ENCODE measurements at places on chromosomes 1 and 21.

DNA sequence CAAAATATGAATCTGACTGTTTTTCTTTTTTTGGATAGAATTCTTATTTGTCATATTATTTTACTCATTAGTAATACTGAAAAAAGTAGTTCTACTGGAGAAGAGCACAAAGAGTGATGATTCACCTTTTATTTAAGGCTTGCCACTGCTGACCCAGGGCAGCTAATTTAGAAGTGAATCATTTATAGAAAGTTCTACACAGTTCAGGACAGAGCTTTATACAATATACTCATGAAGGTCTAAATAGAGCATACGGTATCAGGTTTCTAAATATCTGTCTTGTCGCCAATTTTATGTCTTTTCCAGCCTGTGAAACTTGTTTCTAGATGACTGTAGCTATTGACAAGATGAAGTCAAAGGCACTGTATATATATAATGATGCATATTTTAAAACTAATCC, 25.0 kb downstream of the GIPC2 start:
- no peak for DNase-seq

- DNase-seq: no peak
These were observed 268.2 kb downstream of the LRRC7 start for GRCh38 chr1:69835955-69836354.

GRCh38 chr1:63848733-63849132, 74.9 kb downstream of the ROR1 start:
- DNase-seq: no peak

DNA sequence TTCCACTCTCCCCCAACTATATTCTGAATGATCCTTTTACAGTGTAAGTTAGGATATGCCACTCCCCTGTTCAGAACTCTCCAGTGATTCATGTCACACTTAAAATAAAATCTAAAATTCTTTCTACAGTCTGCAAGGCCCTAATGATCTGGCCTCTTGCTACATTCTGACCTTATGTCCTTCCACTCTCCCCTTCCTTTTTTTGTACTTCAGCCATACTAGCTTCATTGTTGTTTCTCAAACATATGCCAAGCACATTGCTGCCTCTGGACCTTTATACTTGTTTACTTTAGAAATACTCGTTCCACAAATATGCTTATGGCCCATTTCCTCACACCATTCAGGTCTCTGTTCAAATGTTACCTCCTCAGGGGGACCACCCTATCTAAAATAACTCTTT, 14.8 kb upstream of the PSMA5 start:
- DNase-seq: no peak

- DNase-seq: no peak
These were observed 51.7 kb downstream of the IL23R start for GRCh38 chr1:67217938-67218337.

DNA sequence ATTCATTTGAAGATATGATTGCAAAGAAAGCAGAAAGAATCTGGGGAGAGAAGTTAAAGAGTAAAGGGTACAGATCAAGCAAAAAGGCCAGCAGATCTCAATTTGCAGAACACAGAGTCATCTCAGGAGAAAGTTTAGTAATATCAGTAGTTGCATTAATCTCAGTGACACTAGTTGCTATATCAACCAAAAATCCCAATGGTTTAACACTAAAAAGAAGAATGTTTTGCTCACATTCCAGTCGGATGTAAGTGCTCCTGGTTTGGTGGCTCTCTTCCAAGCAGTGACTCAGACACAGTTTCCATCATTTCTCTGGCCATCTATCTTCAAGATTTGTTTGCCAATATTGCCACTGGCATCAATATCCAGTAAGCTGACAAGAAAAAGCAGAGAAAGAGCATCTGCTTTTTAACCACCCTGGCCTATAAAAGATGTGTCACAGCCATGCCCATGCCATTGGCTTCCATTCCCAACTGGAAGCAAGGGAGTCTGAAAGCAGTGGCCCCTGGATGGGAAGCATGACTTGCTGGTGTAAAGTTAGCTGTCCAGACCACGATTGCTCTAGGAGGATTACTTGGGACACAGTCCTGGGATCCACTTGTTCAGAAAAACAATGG, 45.5 kb upstream of the AIM2 start:
- DNase-seq: no peak

- no peak for DNase-seq
These were observed 26.8 kb upstream of the CNN3 start for GRCh38 chr1:94953746-94954145.

DNA sequence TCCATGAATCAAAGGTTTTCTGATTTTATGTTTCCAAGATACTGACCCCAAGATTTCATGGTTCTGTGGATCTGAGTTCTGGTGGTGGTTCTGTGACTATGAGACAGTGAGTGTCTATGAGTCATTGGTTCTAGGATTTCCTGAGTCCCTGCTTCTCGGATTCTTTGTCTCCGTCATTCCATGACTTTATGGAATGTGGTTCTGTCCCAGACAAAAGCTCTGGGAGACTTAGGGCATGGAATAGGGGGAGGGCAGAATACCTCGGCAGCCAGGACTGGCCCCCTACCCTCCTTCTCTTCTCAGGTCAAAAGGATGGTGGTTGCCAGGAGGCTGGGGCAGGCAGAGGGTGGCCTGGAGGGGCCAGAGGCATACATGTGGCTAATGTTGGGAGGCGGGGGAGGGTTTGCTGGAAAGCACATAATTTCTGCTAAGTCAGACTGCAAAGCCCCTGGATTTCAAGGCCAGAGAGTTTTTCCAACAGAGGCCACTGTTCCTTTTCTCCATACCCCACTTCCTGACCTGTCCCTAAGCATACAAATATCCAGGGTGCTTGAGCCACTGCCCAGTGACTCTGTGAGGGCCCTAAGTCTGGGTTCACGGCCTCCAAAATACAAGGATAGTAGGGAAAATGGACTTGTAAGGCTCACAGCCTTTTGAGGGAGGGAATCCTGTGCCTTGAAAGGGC, 17.2 kb downstream of the CDCP2 start:
- no peak for DNase-seq

DNA sequence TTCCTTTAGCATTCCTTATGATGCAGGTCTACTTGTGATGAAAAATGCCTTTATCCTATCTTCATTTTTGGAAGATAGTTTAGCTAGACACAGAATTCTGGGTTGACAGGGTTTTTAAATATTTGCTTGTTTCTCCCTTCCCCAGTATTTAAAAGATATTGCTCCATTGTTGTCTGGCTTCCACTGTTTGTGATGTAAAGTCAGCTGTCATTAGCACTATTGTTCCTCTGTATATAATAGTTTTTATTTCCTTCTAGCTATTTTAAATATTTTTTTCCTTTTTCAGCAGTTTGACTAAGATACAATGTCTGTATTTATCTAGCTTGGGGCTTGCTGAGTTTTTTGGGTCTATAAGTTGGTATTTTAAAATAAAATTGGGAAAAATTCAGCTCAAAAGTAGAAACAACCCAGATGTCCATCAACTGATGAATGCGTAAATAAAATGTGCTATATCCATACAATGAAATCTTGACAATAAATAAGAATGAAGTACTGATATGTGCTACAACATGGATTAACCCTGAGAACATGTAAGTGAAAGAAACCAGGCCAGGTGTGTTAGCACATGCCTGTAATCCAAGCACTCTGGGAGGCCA, 11.2 kb downstream of the IFT25 start:
- DNase-seq: no peak

DNA sequence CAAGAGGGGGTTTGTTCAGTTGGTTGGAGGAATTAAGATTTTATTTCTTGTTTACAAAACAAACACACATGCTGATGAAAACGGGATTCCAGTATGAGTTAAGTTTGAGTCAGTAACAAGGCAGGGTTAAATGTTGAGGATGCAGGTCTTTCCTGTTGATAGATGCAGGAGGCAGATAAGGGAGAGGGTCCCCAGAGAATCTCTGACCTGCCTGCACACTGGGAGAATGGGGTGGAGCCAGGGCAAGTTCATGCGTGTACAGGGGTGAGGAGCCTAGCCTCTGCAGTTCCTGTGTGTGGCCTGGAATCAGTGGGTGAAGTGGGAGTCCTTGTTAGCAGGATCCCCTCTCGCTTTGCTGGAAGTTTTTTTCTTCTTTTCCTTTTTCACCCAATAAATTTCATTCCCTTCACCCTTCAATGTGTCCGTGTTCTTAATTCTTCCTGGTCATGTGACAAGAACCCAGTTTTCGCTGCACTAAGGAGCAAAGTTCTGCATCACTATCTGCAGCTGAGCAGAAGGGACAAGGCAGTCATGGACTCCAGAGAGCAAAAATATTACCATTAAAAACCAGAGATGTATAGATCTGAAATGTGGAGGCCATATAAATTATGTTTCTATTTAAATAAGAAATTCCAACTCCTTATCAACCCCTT, 69.9 kb upstream of the MARK1 start:
- peak; percentile 10 for DNase-seq

DNA sequence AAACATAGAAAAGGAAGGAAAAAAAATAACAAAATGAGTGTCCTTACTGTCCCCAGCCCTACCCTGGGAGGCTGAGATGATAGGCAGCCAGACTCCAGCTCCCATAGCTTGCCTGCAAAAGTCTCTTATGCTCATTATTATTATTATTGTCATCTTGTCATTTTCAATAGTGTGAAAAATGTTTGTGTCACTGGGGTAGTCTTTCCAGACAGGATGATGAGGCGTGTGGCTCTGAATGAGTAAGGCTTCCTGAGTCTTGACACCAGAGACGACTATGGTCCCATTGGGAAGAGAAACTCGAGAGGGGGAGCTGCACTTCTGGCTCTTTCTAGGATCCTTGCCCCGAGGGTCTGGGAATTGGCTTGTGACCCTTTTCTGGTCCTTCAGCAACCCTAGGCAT, 1.1 kb upstream of the CYB561D1 start:
- DNase-seq: no peak

GRCh38 chr21:15250384-15250783, 185.6 kb upstream of the NRIP1 start:
- DNase-seq: no peak

GRCh38 chr1:224339442-224340033, 9.6 kb upstream of the NVL start:
- DNase-seq: no peak

GRCh38 chr1:84711121-84711520, 20.9 kb upstream of the SSX2IP start:
- DNase-seq: no peak

DNA sequence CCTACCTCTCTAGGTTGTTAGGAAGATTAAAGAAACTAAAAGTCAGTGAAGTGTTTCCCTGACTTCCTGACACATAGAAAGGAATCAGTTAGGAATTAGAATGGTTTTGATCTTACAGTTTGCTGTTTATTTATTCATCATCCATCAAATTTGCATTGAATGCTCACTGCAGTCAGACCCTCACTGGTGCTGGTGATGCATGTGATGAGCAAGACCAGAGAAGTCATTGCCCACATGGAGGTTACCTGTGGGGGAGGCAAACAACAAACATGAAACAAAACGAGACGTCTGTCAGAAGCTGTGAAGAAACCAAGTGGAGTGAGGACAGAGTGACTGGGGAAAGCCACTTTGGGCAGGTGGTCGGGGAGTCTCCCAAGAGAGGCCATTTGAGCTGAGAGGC, 6.4 kb downstream of the CTPS1 start:
- no peak for DNase-seq

- DNase-seq: peak; percentile 80
These were observed 85.6 kb downstream of the STUM start for GRCh38 chr1:226634166-226634588.

DNA sequence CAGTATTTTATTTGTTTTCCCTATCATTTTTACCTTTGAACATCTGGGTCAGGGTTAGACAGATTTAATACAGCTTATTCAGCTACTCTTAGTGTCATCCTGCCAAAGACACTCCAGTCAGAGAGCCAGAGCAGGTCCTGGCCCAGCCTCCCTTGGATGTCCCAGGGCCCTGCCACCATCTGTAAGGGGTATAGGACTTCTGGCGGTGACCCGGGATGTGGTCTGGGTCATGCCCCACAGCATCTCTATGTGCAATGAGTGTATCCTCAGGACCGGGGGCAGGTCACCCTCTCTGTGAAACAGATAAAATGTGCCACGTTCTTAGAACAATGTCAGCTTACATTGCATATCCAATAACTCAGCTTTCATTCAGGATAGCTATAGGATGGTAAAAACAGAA, 37.8 kb upstream of the PRSS38 start:
- no peak for DNase-seq

DNA sequence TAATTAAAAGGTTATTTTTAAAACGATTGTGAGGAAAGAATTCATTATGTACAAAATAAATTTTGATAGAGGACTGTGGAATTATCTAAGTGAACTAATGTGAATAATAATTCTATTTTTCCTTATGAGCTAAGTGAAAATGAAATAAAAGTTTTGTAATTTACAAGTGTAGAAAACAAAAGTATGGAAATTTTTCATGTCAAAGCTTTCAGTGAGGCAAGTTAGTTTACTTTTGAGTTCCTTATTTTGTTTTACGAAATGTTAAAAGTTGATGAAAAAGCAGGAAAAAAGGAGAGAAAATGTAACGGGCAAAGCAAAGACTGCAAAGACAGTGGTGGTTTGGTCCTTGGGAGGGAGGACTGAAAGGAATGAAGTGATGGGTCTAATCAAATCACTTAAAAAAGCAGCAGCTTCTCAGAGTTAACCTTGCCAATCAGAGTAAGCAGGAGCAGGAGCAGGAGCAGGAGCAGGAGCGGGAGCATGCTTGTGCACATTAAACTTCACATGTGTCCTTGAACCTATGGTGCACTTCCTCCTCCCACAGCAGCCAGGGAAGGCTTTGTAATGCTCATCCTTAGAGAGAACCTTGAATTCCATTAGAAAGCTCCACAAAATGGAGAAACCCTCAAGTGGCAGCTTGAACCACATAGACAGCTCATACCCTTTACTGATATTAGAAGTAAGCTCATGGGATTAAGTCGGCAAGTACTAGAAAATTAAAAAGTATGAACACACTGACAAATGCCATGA, 133.4 kb downstream of the LHX4 start:
- DNase-seq: no peak

- no peak for DNase-seq
These were observed 44.7 kb upstream of the LRRC7 start for GRCh38 chr1:69523032-69523431.

DNA sequence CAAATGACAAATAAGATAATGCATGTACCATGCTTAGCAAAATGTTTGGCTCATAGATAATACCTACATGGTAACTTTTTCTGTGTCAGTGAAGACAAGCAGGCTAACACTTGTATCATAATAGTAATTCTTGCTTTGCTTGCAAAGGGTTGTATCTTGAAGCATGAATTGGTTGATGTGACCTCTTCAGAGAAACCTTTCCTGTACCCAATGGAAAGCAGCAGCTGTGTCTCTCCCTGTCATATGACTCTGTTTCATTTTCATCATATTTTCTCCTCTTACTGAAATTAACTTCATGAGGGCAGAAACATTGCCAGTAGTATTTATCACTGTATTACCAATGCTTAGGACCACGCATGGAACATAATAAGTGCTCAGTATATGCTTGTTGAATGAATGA, 4.4 kb downstream of the SH2D1B start:
- DNase-seq: no peak

GRCh38 chr1:214570442-214570841, 19.0 kb upstream of the PTPN14 start:
- DNase-seq: no peak

- no peak for DNase-seq
These were observed 52.2 kb downstream of the SLC27A3 start for GRCh38 chr1:153827168-153827964.

DNA sequence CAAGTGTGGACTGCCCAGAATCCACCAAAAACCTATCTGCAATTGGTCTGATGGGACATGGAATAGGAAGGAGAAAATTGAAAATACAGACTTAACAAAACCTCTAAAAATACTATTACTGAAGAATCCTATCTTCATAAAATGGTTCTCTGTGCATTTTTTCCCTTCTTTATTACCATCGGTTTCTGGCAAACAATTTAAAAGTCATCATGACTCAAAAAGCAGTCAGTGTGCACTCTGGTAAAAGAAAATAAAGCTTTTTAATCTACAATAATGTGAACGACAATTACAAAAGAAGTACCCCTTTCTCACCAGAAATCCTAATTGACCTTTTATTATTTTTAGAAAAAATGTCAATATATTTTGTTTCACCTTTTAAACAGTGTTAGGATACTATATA, 186.3 kb downstream of the TPR start:
- no peak for DNase-seq

Measured in NCI-H1436 (cell line).